ENCODE measurements at places on chromosomes 2 and 18.

- DNase-seq, result no peak
Observed at GRCh38 chr2:19847486-19847885, 54.3 kb downstream of the TTC32 start.

DNA sequence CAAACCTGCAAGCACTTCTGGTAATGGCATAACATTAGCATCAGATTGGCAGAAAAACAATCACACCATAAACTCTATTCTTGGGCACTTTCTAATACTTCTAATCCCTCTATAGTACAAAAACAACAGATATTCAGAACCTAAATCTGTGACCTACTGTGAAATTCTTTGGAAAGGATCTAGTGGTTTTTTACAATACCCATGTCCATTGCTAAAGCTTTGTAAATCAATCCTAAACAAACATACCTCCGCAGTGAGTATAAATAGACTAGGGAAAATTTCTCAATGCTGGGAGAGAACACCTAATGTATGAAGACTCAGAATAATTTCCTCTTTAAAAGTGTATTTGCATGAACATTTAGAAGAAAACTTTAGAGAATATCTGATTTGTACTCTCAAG lies 1098.5 kb upstream of the DDX18 start:
- no peak for DNase-seq

DNA sequence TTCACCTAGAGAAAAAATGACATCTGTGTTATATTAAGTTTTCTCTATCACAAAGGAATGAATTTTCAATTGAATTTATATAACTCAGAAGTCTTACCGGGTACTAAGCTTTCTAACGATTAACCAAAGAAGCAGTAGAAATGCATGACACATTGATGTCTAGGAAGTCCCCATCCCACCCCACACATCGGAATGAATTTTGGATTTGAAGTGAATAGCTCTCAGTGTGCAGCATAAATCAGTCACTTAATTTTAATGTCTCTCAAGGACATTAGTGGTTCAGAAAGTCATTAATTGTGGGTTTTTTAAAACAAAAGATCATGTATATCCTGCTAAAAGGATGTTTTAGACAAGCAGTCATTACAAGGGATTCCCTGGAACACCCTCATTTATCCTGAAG lies 141.4 kb upstream of the PIEZO2 start:
- DNase-seq, result no peak

- peak; percentile 47 for DNase-seq
Observed at GRCh38 chr2:232900811-232901735, 31.0 kb downstream of the SNORC start.

- DNase-seq, result no peak
Observed at GRCh38 chr18:73408469-73408868, 540.7 kb upstream of the NETO1 start.

GRCh38 chr2:190514676-190515075 lies 19.8 kb downstream of the NEMP2 start:
- no peak for DNase-seq

DNA sequence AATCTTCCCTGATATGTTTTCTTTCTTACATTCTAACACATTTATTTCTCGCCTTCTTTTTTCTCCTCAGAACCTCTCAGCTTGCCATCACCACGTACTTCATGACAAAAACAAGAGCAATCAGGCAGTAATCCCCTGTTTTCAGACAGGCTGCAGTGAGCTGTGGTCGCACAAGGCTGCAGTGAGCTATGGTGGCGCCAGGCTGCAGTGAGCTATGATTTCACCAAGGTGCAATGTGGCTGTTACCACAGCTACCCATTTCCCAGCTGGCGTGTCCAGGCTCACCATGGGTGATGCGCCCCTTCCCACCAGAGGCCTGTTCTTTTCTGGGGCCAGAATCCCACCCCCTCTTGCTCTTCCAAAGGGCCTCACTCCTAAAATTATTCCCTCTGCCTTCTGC lies 25.8 kb downstream of the TCF23 start:
- DNase-seq, result no peak

GRCh38 chr18:3748086-3748485 lies 298.1 kb downstream of the TGIF1 start:
- DNase-seq, result no peak

DNA sequence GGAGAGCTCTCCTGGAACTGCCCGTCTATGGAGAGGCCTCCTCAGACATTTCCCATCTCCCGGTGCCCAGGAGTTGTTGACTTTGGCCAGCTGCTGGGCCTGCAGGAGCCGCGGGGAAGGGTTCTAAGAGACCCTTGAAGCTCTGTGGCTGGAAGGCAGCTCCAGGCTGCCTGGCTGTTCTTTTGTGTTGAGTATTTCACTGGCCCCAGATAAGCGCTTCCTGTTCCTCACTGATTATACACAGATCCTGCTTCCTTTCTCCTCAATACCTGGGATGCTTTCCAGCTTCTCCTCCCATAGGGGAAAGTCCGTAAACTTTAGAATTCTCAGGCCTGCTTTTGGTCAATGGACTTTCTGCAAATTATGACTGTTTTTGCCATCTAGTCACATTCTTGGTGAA lies 57.8 kb downstream of the TGOLN2 start:
- DNase-seq, result no peak

DNA sequence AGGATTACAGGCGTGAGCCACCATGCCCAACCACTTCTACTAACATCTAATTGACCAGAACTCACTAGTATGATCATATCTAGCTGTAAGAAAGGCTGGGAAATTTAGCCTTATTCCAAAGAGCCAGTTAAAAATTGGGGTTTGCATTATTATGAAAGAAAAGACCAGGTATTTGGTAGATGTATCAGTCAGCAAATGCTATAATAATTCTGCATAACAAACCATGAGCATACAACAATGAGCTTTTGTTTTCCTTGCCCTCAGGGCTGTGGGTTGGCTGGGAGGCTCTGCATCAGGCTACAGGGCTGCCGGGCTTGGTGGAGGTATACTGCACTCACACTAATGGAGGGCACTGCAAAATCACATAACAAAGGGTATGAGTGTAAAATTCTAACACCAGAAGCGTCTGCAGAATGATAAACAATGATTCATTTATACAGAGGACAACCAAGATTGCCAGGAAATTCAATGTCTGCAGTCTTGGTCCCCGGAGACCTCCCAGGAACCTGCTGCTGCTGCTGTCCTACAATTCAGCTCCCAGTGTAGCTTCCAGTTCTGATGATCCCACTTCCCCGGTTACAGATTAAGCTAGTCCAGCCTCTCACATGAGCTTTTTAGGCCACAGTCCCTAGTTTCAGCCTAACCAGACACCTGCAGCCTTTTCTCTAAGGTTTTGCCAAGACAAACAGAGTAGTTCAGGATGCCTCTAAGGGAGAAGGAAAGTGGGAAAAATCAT lies 32.2 kb upstream of the ST3GAL5 start:
- no peak for DNase-seq

DNA sequence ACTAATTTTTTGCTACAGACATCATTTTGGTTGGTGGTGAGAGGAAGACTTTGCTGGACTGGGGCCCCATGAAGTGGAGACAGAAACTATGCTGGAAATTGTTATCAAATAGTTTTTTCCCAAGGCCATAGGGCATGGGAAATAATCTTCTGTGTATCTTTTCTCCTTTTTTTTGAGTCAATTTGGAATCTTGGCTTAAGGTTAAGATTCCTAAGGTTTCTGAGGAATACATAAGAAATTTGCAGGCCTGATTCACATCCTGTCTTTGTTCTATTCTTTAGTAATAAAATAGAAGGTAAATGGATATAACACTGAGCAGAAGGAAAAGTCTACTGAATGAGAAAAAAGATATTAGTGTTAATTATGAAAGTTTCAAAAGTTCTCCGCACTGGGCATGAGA lies 16.6 kb downstream of the SMC6 start:
- no peak for DNase-seq

GRCh38 chr2:33038230-33038629 lies 91.5 kb downstream of the LTBP1 start:
- DNase-seq, result no peak

DNA sequence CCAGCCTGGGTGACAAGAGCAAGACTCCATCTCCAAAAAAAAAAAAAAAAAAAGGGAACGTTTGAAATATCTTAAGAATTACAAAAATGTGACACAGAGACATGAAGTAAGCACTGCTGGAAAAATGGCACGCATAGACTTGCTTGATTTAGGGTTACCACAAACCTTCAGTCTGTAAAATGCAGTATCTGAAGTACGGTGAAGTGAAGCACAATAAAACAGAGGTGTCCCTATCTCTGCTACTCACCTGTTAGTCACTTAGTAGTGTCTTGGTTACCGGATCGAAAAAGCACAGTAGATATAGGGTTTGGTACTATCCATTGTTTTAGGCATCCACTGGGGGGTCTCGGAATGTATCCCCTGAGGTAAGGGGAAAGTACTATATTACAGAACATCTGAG lies 11.6 kb upstream of the GREB1L start:
- no peak for DNase-seq

GRCh38 chr2:38440655-38441054 lies 63.6 kb upstream of the ATL2 start:
- no peak for DNase-seq

DNA sequence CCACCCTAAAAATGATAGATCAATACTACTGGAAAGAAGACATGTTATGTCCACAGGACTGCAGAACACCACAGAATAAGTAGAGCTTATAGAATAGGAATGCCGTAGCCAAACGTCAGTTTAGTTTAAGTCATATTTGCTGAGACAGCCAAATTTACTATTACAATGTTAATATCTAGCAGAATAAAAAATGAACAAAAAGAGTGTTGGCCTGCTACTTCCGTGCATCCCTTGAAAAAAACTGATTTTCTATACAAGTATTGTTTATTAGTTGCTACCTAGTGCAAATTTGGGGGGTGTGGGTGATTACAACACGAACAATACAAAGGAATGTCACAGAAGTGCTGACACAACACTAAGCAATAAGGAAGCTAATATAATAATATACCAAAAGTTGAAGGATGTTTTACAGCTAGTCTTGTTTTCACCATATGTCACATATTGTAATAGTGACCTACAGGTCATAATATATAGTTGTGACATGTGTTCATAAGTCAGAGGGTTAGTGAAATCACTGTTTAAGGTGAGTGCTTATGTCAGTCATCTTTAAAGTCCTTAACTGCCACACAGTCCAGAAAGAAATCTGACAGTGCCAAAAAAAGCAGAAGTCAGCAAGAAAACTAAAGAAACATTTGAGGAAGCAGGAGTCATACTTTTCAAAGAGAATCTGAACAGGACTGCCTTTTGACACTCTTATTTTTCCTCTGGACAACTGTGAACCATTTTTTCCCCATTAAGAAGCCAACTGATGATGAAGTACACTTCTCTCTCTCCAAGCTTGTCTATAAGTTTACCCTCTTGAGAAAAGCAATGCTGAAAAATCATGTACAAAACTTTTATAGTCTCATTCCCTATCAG lies 376.4 kb downstream of the ZEB2 start:
- no peak for DNase-seq

DNA sequence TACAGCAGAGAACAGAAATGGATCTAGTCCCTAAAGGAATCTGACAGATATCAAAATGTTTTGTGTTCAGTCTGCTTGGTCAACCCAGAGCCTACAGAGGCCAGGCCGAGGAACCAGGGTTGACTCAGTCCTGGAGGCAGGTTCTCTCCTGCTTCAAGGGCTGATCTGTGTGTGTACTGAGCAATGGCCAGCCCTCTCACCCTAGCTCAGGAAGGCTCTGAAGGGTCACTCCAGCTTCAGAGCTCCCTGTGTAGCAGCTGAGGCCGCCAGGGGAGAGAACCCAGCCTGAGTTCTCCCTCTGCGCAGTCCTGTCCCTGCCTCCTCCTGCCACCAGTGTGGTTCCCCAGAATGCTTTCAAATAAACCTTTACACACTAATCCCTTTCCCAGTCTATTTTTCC lies 41.1 kb downstream of the NEURL3 start:
- no peak for DNase-seq

GRCh38 chr18:37672932-37673595 lies 107.5 kb upstream of the CELF4 start:
- DNase-seq, result no peak

DNA sequence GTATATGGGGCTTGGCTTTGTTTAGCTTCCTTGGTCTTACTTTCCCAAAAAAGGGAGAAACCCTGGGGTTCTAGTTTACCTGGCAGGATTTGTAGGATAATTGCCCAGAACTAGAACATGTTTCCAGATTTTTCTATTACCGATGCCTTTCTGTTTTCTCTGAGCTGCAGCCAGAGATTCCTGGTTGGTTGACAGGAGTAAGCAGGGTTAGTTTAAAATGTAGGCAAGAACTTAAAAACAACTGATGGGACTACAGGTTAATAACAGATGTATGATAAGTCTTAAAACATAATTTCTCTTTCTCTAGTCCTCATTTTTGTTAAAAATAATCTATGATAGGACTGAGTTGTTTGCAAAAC lies 38.9 kb upstream of the GMCL1 start:
- DNase-seq, result no peak

DNA sequence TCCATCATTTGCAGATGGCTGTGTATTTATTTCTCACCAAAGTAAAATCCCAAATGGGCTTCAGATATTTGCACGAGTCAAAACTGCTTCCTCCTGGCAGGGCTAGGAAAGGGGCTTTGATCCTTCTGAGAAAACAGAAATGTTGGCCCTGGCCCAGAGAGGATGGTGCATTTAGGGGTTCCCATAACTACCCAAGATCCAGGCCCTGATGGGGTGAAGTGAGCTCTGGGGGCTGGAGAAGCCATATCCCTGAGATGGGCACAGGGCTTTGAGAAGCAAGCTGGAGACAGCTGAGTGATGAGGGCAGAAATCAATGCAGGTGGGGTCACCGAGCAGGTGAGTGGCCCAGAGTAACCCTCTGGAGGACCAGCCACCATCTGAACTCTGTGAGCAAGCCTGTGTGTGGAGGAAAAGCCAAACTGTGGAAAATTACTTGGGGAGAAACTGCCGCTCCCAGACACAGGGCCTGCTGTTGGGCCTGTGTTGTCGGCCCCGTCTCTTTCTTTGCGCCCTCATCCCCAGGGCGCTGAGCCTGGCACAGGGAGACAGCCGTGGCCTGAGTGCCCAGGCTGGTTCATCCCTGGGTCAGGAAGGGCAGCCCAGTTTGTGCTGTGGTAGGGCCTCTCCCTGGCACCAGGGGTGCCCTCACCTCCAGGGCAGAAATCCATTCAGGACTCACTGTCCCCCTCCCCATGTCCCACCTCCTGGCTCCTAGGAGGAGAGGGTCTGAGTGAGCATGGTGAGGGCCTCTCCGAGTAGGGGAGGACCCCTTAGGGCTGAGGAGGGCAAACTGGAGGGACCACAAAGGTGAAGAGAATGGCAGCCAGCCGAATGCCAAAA lies 167.8 kb upstream of the HAAO start:
- no peak for DNase-seq

All from NT2/D1 (cell line).